ENCODE measurements at places on chromosomes 3 and 15.

GRCh38 chr3:192009903-192010302 is 548.9 kb downstream of the PYDC2 start:
- no peak for DNase-seq

- DNase-seq, result peak; percentile 14
Observed at GRCh38 chr15:68217341-68217740, 12.2 kb downstream of the CLN6 start.

- DNase-seq, result no peak
Observed at GRCh38 chr15:99492716-99493115, 73.1 kb upstream of the MEF2A start.

GRCh38 chr15:93235926-93236780 is 147.1 kb upstream of the RGMA start:
- no peak for DNase-seq

DNA sequence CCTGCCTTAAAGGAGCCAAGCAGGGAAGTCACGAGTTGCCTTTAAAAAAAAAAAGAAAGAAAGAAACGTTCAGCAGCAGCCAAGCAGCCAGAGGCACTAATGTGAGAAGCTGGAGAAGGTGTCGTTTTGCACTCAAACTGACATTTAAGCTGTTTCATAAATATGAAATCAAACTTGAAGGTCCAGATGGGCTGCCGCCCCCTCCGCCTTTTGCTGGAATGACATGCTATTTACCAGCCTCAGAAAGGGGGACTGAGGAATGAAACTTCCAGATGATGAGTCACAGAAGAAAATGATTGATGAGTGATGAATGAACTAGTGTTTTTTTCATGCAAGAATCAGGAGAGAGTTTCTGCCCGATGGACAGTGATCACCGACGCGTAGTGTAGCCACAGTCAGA is 396.8 kb downstream of the IGSF11 start:
- DNase-seq, result no peak
